Activated T-cell treated with anti-CD3 and anti-CD28 coated beads, Interleukin-2, amount 50 U/mL, for 4 hours (primary cell): ENCODE measurements at places on chromosomes 5 and 9.

DNA sequence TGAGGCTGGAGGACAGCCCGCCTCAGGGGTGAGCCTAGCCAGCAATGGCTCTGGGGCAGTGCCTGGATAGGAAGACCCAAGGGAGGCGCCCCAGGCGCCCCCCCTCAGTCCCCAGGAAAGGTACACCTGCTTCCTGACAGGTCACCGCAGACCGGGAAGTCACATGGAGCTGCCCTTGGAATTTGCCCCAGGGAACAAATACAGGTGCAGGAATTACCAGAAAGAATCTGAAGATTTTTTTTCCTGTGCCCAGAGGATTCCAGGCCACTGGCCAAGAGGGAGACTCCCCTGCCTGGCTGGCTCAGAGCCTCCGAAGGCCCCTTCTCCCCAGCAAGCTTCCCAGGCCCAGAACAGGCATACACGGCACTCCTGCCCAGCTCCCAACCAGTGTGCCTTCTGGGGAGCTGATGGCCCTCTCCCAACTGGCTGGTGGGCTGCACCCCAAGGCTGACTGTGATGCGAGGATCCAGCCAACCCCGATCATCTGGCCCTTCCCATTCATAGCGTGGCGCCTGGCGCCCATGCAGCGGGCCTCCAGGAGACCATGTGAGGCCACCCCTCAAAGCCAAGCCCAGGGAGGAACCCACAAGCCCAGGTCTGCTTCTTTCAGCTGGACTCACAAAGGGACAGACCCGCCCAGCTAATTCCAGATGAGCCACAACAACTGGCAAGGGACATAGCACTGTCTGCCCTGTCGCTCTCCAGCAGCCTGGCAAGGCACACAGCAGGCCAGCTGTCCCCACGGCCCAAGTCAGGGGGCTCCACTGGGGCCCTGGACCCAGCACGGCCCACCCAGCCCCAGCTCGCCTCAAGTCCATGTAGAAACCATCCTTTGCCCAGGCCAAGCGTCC is 2.3 kb downstream of the TPRN start:
- no peak for DNase-seq

GRCh38 chr5:78509145-78509865 is 139.3 kb downstream of the LHFPL2 start:
- DNase-seq = no peak

- DNase-seq = no peak
These were observed 16.2 kb downstream of the PPP2CA start for GRCh38 chr5:134209477-134210245.

GRCh38 chr5:128722551-128722950 is 184.5 kb upstream of the FBN2 start:
- no peak for DNase-seq

- no peak for DNase-seq
These were observed 49.5 kb downstream of the TRIM32 start for GRCh38 chr9:116736399-116737151.

DNA sequence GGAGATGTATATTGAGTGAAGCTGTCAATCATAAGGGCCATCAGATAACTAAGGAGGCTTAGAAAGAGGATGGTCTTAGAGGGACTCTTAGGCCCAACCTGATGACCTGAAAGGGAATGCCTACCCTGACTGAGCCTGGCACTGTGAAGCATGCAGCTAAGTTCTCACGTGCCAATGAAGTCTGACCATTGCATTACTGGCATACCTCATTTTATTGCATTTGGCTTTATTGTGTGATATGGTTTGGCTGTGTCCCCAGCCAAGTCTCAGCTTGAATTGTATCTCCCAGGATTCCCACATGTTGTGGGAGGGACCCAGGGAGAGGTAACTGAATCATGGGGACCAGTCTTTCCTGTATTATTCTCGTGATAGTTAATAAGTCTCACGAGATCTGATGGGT is 421.6 kb upstream of the SGCD start:
- DNase-seq = no peak

- DNase-seq = no peak
These were observed 359.0 kb downstream of the SLIT3 start for GRCh38 chr5:168941901-168942300.

- no peak for DNase-seq
These were observed 11.0 kb upstream of the ABL1 start for GRCh38 chr9:130824079-130824478.
